ENCODE measurements at places on chromosomes 1 and 21.
A peak's percentile ranks its signal among the peaks of the same experiment; 100 is the strongest.

DNA sequence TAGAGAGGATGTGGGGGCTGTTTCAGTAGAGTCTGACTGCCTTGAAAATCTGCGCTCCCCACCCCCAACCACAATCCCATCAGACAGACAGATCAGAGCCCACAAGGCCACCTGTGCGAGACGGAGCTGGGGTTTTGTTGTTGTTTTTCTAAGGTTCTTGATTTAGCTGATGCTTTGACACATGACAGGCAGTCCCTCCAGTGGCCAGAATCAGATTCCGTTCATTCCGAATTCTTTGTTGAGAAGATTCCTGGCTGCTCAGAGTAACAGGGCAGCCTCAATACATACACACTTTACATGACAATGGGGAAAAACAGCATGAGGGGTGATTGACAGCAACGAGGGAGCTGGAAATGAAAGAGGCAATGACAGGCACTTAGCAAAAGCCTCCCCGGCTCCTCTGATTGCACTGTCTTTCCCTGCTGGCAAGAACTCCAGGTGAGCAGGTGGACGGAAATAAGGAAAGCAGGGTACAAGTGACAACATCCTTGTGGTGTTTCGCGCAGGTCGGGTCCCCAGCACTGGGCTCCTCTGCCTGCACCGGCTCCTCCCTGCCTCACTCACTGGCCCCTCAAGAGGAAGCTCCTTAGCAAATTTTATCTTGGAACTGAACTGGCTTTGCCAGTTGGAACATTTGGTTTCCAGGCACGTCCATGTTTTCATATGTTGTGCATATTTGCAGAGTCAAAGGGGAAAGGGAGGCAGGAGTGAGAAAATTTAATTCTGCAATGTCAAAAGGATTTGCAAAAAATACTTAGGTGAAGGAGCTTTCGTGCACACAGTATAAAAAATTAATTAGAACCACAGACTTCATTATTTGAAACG, 148.7 kb downstream of the PGBD5 start:
- DNase-seq: peak; percentile 6

GRCh38 chr1:43358121-43358745, 548 bp upstream of the CDC20 start:
- DNase-seq: peak; percentile 39

GRCh38 chr1:244211559-244211944, 160.5 kb downstream of the ZBTB18 start:
- DNase-seq: no peak

- no peak for DNase-seq
Measured at GRCh38 chr1:20480951-20481617, 4.9 kb downstream of the CAMK2N1 start.

- DNase-seq: no peak
Measured at GRCh38 chr1:200183637-200184036, 156.1 kb downstream of the NR5A2 start.

DNA sequence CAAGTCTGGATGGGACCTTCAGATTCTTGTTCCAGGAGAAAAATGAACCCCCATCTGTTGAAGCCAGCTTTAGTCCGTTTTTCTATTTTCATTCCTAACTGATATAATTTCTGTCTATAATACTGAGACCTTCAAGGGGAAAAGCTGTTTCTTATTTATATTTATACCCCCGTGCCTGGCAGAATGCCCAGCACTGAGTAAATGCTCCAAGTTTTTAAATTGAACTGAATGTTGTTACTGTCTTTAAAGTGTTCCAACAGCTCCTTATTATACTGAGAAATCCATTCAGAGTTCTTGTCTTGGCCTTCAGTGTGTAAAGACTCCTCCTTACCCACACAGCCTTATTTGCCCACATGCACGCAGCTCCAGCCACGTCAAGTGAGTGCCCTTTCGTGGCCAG, 178.6 kb upstream of the HMGB4 start:
- no peak for DNase-seq

GRCh38 chr1:215360758-215361157, 206.3 kb upstream of the KCTD3 start:
- DNase-seq: no peak

DNA sequence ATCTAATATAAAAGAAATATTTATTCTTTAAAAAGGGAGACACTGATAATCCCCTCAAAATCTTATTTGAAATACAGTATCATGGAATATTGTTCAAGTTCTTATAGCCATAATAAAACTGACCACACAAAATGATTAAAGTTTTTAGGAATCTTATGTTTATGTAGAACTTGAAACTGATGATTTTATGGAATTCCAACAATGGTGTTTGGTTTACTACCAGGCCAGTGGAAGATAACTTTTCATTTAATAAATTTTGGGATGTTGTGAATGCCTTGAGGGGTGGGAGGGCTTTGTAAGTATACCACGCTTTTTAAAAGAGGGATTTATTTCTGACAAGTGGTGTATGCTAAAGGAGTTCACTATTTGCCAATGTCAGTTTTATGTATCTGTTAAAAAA, 87.7 kb downstream of the RAB3GAP2 start:
- no peak for DNase-seq

DNA sequence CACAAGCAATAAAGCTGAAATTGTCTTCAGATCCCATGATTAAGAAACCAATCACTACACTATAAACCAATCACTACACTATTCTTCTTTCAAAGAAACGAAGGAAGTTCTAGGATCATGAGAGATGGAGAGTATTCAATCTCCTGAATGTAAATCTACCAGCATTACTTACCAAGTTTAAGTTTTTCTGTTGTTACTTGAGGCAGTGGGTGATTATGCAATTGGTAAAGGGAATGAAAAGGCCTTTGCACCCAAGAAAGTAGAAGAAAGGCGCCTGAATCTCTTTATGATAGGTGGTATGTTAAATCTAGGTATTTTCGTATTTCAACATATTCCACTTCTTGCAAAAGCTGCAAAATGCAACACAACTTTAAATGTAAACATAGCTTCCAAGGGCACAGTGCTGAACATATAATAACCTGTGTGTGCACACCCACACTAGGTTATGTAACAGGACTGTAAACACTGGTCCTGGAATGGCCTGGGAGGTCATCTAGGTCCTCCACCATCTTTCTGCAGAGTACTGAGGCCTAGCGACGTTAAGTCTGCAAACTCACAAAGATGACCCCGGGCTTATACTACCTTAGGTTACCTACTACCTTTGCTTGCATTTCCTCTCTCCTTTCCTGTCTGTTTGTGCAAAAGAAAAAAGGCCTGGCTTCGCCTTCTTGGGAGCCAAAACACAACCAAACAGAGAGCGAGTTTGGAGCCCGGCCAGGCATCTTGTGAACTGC, 1.1 kb upstream of the UAP1 start:
- DNase-seq: peak; percentile 7

GRCh38 chr1:1309251-1310108, 1.1 kb downstream of the PUSL1 start:
- no peak for DNase-seq

- no peak for DNase-seq
Measured at GRCh38 chr1:96727860-96728259, 6.3 kb downstream of the PTBP2 start.

DNA sequence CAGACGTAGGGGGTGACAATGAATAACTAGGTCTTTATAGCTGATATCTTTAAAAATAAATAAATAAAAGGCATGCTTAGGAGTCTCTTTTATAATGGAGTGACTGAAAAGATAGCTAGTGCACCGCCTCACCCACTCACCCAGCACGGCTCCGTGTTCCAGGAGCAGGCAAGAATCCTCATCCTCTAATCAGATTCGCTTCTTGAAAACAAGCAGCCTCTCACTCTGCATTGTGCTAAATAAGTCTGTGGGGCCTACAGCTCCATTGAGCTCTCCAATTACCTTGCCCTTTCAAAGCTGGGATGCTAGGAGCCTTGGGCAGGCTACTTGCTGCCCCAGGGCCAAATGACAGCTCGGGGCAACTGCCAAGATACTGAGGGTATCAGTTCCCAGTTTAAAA, 91.5 kb downstream of the TIAM1 start:
- DNase-seq: no peak

GRCh38 chr1:1988061-1988945, 15.3 kb downstream of the CFAP74 start:
- DNase-seq: no peak

DNA sequence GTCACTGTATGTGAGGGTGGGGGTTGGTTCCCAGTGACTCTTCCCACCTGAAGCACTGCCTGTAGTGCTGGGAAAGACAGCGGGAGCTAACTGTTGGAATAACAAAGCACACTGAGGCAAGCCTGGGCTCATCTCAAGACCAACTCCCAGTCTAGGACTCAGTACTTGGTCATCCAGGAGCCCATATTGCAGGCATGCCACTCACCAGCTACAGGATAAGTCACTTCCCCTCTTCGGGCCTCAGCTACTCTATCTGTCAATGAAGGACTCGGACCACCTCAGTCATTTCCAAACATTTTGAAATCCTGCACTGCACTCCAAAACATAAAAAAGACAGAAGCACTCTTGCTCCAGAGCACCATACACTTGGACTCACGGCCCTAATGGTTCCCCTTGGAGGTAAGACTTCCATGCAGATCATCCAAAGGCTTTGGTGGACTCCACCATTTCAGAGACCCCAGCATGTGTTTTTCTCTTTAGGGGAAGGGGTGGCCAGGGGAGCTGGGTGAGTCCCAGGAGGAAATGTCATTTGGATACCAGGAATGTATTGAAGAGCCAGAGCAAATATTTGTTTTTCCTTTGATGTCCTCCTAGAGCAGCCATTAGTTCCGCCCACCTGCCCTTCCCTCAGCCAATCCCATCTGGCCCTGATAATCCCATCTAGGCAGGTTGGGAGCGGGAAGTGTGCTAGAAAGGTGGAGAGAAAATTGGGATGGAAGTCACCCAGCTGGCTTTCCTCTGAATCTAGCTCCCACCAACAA, 3.1 kb downstream of the NUAK2 start:
- DNase-seq: no peak

- no peak for DNase-seq
Measured at GRCh38 chr1:161357073-161357472, 10.6 kb downstream of the CFAP126 start.

Data from CD4-positive, alpha-beta T cell treated with Interleukin-12 subunit alpha and Interleukin-12 subunit beta, for 1 hour (primary cell).